D721Med (cell line): ENCODE measurements at places on chromosomes 5 and 9.

GRCh38 chr5:74041913-74042312 is 415.9 kb downstream of the ARHGEF28 start:
- DNase-seq = no peak

DNA sequence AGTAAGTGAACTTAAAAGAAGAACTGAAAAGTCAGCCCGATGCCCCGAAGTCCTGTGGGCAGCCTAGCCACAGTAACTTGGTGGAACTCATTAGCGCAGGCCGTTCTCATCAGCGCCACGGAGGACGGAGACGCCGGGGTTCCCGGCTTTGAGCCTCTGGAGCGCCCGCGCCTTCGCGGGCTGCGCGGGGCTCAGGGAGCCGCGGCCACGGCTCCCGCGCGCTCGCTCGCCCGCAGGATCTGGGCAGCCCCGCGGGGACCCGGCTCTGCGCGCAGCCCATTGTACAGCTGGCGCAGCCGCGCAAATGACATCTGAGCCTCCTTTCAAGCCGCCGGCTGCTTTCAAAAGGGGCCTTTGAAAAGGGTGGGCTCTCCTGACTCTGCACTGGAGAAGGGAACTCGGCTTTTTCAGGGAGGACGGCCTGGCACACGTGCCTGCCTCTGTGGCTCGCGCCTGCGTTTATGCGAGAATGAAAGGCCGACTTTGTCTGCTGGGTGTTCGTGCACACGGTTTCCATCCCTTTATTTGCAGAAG is 40.7 kb downstream of the TLR4 start:
- DNase-seq = peak; percentile 17

DNA sequence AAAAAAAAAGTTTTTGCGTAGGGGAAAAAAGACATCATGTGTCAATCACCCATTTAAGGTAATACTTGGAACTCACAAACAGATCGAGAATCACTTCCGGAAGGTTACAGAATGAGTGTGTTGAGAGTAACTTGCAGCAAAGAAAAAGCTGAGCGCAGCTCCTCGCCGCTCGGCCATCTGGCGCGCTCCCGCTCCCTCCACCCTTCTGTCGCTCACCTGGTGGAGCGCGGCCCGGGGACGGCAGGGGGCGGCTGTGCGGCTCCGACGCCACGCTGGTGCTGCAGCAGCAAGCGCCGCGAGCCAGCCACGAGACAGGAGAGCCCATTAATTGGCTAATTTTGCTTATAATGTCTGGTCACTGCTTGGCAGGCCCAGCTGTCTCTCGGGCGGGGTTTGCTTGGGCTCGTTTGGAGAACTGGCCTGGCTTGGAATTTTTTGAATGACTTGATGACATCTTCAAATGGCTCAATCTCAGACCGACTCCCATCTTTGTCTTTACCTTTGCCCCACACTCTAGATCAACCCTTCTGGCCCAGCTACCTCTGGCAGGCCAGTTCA is 601.8 kb downstream of the CCDC171 start:
- no peak for DNase-seq

DNA sequence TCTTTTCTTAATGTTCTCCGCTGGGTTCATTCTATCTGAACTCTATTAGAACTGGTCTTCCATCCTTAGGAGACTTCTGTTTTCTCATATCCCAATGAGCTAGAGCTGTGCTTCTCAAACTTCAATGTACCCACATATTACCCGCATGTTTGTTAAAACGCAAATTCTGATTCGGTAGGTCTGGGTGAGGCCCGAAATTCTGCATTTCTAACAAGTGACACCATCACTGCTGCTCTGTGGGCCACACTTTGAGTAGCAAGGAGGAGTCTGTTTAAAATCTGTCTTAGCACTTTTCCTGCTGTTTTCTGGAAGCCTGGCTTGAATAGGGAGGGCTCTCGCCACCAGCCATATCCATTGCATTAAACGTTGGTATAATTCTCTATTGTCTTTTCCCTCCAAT is 151.9 kb upstream of the CLINT1 start:
- no peak for DNase-seq

- DNase-seq = no peak
These were observed 53.7 kb downstream of the KDM4C start for GRCh38 chr9:6811436-6811835.

GRCh38 chr5:144135113-144135762 is 35.2 kb downstream of the YIPF5 start:
- DNase-seq = no peak

DNA sequence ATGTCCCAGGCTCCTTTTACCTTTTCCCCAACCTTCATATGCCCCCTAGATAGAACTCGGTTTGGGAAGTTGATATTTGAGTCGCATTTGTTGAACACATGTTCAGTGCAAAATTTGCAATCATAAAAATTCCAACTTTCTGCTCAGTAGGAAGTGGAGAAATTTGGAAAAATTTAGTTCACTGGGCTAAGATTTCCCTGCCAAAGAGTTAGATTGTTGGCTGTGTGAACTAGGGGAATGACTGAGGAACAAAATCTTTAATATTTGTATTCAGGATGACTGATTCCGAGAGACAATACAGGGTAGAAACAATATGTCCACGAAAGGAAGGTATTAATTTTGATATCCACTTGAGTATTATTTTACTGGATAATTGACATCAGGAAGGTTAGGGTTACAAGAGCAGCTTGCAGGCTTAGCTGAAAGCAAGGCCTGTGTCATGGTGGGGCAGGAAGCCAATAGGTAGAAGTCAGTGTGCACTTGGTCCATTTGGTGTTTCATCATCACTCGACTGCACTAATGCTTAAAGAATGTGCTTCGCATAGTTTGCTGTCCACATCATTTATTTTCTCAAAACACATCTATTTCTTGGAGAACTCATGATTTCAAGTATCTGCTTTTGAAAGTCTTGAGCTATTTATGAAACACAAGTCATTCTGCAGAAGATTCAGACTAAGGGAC is 59.4 kb upstream of the GNA14 start:
- DNase-seq = no peak

- DNase-seq = no peak
These were observed 127.2 kb downstream of the OLFM1 start for GRCh38 chr9:135214706-135215105.

- DNase-seq = no peak
These were observed 53.7 kb downstream of the SRFBP1 start for GRCh38 chr5:122015471-122015870.

GRCh38 chr5:109354761-109355160 is 55.0 kb downstream of the PJA2 start:
- DNase-seq = no peak

DNA sequence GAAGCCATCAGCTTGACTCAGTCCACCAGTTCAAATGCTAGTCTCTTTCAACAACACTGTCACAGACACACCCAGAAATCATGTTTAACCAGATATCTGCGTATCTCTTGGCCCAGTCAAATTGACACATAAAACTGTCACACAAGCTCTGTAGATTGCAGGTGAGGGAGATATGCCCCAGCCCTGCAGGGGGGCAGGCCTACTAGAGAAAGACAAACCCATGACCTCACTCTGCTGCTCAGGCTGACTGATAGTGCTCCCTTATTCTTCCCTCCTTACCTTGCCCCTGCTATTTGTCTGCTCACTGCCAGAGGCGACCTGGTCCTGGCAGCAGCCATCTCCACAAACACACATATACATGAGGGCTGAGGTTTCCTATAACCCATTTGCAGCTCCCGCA is 351.3 kb downstream of the DRD1 start:
- DNase-seq = no peak

DNA sequence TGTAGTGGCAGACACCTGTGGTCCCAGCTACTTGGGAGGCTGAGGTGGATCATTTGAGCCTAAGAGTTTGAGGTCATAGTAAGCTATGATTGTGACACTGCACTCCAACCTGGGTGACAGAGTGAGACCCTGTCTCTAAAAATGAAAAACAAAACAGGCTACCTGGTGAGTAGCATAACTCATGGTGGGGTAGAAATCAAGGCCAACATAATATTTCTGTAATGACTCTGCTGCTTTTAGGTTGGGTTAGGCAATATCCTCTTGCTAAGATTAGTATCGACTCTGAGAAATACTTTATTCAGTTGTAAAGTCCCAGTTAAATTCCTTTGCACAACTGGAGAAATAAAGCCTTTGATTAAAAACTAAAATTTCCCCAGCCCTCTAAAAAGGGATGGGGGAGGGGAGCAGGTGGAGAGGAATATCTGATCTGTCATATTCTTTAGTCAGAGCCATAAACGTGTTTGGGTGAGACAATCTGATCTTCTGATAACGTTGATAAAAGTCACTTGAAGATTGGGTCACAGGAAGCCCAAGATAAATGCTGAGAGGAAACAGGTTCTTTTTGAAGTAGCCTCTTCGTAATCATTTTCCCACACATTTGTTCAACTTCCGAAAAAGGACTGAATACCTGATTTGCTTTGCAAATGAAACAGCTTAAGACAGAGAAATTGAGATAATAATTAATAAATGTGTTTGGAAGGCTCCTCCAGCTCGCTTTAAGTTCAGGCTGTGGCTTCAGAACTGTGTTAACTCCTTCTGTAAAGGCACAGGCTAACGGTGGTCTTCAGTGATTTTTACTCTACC is 14.9 kb downstream of the IL4 start:
- no peak for DNase-seq
